ENCODE measurements at places on chromosomes 3 and 15.

DNA sequence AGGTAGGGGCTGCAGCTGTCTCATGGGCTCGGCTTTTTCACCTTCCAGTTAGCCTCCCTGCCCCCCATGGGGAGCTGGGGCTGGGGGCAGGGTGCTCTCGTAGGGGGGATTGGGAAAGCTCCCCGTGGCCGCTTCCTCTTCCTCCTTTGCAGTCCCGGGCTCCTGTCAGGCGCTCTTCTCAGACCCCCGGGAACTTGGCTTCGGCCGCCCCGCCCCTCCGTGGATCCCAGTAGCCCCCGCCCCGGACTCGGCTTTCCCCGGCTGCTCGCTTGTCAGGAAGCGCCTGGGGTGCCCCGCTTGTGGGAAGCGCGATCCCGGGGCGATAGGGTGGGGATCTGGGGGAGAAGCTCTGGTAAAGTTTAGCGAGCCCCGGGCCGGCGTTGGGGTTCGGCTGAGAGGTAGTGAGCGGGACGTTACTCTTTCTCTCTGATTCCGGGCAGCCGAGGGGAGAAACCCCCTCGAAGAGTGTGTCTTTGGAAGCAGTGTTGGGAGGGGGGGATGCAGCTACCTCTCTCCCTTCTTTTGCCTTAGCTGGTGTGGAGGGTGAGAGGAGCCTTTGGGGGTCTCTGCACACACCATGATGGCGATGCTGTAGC is 611 bp downstream of the PIAS1 start:
- no peak for DNase-seq

GRCh38 chr3:193951859-193952258 is 184.1 kb upstream of the HES1 start:
- no peak for DNase-seq

GRCh38 chr3:134598763-134599545 is 51.9 kb downstream of the KY start:
- DNase-seq = no peak

- DNase-seq = no peak
Measured at GRCh38 chr3:104286645-104287044, 1080.1 kb upstream of the ALCAM start.

GRCh38 chr15:29411299-29411698 is 141.7 kb upstream of the NSMCE3 start:
- no peak for DNase-seq

DNA sequence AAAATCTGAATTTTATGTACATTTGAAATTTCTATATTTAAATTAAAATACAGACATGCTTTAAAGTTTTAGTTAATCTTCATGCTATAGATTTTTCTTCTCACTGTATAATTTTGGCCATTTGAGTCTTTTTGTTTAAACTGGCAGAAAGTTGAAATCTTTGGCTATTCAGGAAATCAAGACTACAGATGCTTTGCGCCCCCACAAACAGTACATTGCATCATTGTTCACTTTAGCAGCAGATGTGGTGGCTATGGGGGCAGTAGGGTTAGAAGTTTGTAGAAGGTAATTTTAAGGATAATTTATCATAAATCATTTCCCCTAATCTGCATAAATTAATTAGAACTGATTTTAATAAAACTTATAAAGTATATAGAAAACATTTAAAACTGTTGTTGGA is 20.9 kb downstream of the SPPL2A start:
- no peak for DNase-seq

DNA sequence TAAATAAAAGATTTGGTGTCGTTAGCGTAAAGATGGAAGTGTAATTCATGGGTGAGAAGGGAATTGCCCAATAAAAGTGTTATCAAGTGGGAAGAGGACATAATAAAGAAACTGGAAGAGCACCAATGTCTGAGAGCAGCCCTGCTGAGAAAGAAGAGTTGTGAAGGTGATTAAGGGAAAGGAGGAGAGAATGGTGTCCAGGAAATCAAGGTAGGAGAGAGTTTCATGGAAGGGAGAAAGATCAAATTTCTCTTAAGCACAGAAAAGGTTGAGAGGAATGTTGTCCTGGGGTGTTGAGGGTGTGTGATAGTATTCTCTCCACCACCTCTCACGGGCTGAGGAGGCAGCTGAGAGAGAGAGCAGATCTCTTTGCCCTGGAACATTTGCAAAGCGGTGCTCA is 339.7 kb downstream of the SATB1 start:
- DNase-seq = no peak

DNA sequence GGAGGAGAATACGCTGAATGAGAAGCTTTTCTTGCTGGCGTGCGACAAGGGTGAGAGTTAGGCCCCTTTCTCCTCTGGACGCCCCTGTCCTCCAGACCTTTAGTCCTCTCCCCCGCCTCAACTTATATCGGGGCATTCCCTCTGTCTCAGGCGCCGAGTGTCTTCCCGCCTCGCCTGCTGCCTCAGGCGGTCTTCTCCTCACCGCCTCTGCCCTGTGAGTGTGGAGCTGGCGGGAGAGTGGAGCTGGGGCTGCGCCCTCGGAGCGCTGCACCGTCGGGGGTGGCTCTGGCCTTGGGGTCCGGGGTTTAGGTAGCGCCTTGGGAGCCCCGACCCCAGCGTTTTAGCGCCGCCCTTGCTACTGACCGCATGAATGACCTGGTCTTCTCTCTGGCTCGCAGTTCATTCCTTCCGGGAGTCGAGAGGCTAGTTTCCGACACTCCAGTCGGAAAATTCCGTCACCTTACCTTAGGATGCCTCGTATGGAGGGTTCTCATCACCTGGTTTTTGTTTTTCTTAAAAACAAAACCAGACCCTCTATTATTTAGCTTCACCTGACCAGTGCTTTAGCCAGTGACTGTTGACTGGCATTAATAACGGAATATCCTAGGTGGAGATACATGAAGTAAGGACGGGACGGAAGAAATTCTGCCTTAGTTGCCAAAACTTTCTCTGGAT is 985 bp downstream of the TRPC1 start:
- DNase-seq = no peak

- no peak for DNase-seq
Measured at GRCh38 chr15:84552896-84553295, 47.9 kb upstream of the ZSCAN2 start.

DNA sequence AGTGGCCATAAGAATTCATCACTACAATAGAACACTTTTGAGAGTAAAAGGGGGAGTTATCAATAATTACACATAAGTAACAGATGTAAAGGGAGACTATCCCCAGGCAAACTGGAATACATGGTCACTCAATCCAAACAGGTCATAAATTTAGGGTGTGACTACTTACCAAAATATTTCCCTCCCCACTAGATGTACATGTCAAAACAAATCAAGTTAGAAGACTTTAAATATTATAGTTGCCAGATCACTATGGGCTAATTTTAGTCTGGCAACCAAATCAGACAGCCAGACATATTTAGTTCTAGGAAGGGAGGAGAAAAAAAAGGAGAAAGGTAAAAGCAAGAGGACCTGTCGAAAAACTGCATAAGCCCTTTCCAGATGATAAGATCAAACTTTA is 23.1 kb downstream of the SLC24A5 start:
- no peak for DNase-seq

GRCh38 chr15:91409387-91409786 is 309.3 kb downstream of the SV2B start:
- no peak for DNase-seq

- no peak for DNase-seq
Measured at GRCh38 chr3:12187448-12188327, 29.0 kb upstream of the TIMP4 start.

DNA sequence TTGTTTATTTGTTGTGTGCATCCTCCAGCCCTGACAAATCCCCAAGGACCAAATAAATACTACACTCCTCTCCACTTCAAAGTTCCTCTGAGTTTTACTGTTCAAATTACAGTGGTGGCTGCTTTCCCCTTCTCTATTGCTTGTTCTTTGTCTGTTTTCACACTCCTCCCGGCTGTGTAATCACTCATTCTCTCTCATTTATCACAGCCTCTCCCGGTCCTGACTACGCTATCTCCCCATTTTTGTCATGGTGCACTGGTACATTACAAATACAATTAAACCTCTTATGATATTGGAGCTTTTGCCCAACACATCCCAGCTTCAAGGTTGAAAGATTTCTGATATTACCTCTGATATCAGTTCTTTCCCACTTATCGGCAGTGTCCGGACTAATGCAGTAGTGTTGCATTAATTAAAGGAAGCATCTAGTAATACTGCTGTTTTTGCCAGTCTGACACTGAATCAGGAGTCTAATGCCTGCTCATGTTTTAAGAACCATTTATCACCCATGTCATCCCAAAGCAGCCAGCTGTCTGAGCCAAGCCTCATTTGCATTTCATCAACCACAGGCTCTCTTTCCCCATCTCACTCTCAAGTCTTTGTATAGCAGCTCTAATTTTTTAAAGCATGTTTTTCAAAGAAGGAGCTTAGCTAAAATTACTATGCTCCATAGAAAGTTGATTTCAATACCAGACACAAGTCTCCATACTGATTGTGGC is 740.5 kb downstream of the ROBO2 start:
- DNase-seq = no peak

DNA sequence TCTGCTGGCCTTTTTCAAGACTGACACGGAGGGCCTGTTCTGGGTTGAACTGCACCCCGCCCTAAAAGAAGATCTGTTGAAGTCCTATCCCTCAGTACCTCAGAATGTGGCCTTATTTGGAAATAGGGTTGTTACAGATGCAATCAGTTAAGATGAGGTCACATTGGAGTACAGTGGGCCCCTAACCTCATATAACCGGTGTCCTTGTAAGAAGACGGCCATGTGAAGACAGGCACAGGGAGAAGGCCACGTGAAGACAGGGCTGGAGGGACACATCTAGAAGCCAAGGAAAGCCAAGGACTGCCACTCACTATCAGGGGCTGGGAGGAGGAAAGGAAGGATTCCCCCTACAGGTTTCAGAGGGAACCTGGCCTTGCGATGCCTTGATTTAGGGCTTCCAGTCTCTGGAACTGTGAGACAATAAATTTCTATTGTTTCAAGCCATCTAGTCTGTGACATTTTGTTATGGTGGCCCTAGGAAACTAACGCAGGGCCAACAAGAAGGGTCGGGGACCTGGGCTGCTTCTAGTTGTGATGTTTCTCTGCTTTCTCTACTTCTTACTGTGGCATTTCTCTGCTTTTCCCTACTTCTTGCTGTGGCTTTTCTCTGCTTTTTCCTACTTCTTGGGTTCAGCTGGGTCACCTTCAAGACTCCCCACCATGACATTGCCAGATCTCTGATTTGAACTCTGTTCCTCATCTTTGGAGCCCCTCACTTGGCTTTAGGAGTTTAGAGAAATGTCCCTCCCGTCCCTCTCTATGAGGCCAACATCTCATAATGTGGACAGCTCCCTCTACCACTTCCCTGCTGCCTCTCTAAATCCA is 4.8 kb upstream of the CCDC174 start:
- no peak for DNase-seq

GRCh38 chr15:101689901-101690300 is 34.4 kb downstream of the TARS3 start:
- DNase-seq = no peak

GRCh38 chr3:133893683-133894352 is 1.9 kb downstream of the RAB6B start:
- no peak for DNase-seq

GRCh38 chr3:5806192-5806591 is 618.7 kb downstream of the EDEM1 start:
- no peak for DNase-seq

- DNase-seq = no peak
Measured at GRCh38 chr3:34213478-34213877, 415.0 kb downstream of the PDCD6IP start.

- DNase-seq = no peak
Measured at GRCh38 chr3:50289130-50289529, 3.1 kb downstream of the IFRD2 start.

DNA sequence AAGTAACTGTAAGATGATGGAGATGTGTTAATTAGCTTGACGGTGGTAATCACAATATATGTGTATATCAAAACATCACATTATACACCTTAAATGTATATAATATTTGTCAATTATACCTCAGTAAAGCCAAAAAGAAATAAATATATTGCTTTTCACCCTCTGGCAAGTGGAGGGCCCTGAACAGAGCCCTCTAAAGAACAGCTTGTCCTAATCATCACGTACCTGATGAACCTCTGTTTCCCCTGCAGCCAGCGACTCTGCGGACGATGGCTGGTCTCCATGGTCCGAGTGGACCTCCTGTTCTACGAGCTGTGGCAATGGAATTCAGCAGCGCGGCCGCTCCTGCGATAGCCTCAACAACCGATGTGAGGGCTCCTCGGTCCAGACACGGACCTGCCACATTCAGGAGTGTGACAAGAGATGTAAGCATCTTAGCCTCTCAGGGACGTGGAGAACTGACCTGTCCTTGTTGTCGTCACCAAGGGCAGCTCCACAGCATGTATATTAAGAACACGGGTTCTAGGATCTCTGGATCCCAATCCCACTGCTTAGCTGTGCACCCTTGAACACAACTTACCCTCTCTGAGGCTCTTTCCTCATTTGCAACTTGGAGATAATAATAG is 6.3 kb downstream of the THBS1 start:
- DNase-seq = peak; percentile 78

DNA sequence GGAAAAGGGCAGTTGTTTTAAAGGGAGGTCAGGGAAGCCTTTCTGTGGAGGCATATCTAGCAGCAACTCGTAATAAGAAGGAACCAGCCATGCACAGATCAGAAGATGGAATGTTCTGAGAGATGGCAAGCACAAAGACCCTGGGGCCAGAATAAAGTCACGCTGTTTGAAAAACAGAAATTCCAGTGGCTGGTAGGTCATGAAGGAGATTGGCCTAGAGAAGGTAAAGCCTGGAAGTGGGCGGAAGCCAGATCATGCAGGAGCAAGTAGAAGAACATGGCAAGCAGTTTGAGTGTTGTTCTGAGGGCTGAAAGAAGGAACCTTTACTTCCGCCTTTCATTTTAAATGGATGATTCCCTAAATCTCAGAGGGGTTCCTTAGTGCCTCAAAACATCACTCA is 208.1 kb upstream of the PPP2R3A start:
- DNase-seq = no peak

DNA sequence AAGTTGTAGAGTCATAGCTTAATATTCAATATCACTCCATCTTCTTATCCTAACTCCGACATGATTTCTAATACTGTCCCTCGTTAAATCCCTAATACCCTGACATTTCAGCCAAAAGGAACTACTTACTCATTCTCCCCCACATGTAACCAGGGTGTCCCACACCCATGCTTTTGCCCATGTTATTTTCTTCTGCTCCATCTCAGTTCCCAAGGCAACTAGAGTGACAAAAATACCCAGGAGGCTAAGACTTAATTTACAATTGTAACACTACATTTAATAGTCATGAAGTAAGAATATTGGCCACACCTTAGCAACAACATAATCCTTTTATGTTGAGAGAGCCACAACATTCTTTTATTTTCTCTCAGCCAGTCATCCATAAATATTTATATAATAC is 248.5 kb upstream of the TGFBR2 start:
- DNase-seq = no peak

GRCh38 chr3:134611516-134611915 is 39.3 kb downstream of the KY start:
- no peak for DNase-seq

GRCh38 chr15:29183071-29183831 is 86.4 kb downstream of the NSMCE3 start:
- peak; percentile 4 for DNase-seq

DNA sequence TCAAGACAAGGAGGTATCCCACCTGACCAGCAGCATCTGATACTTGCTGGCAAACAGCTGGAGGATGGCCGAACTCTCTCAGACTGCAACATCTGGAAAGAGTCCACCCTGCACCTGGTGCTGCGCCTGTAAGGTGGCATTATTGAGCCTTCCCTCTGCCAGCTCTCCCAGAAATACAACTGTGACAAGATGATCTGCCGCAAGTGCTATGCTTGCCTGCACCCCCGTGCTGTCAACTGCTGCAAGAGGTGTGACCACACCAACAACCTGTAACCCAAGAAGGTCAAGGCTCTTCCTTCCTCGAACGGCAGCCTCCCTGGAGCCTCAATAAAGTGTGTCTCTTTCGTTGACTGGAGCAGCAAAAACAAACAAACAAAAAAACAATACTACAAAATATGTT is 2.2 kb upstream of the SLC4A7 start:
- DNase-seq = no peak
